ENCODE measurements at places on chromosomes 5 and 9.

- DNase-seq = no peak
Observed at GRCh38 chr9:97980918-97981845, 2.0 kb upstream of the ANP32B start.

GRCh38 chr9:21210311-21210710, 3.4 kb upstream of the IFNA10 start:
- no peak for DNase-seq

DNA sequence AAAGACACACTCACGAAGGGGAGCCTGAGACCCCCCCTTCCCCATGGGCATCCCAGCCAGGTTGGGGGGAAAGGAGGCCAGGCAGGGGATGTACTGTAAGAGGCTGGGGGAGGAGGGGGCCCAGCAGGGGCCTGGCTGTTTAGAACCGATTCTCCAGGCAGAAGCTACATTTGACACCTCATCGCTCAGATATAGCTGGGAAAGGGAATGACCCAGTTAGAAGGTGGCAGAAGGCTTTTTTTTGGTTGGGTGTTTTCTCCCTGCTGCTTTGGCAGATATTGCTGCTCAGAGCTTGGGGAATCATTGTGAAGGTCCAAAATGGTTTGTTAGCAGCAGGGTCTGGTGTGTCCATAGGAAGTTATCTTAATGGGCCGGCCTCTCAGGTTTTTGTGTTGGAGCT, 6.0 kb downstream of the CDX1 start:
- DNase-seq = no peak

- DNase-seq = no peak
Observed at GRCh38 chr5:132235340-132235739, 7.7 kb upstream of the P4HA2 start.

- DNase-seq = no peak
Observed at GRCh38 chr9:97617939-97618416, 15.2 kb downstream of the TSTD2 start.

GRCh38 chr5:78573318-78573717, 75.3 kb downstream of the LHFPL2 start:
- DNase-seq = no peak

- DNase-seq = no peak
Observed at GRCh38 chr5:95734906-95735305, 3.8 kb downstream of the RHOBTB3 start.

DNA sequence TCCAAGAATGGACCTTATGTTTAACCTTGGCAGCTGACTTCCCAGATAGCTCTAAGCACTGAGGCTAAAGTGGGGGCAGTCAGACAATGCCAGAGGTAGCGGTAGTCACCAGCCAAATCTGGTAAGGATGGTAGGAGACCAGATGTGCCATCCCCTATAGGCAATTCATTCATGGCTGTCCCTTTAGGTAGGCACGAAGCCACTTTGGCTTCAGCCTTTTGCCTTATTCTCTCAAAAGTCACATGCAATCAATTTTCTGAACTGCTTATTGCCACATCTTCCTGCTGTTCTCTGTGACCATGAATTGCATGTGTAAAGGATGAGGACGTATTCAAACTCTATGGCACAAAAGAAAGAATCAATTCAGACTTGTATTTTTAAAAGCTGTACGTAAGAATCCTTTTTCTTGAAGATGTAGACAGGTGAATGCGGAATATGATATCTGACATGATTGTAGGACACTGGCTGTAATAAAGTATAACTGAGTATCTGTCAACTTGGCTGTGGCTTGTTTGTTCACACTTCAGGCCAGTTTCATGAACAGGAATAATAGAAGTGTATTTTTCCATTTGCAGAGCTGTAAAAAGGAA, 611.7 kb downstream of the NR2F1-AS1 start:
- DNase-seq = no peak

GRCh38 chr9:107683566-107683965, 194.0 kb upstream of the KLF4 start:
- no peak for DNase-seq

DNA sequence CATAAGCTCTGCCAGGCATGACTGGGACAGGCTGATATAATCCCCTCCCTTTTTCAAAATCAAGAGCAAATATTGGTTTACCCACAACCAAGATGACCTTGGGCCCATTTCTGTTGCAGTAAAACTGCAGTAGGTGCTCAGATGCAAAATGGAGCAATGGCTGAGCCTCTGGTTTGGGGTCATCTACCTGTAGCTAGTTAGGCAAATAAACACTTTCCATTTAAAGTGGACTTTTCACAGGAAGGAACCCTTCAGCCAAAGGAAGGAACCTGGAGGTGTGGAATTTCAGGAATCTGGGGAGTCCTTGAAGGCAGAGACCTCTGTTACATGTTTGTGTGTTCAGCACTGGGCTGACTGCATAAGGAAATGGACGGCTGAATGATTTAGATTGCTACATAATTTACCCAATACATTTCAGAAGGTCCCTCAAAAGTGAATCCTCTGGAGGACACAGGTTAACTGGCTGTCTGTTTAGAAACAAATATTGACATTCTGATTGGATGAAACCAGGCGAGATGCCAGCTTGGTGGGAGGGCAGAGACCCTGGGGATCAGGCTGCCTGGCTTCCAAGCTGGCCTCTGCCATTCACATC, 170.1 kb upstream of the ZNF618 start:
- DNase-seq = no peak

DNA sequence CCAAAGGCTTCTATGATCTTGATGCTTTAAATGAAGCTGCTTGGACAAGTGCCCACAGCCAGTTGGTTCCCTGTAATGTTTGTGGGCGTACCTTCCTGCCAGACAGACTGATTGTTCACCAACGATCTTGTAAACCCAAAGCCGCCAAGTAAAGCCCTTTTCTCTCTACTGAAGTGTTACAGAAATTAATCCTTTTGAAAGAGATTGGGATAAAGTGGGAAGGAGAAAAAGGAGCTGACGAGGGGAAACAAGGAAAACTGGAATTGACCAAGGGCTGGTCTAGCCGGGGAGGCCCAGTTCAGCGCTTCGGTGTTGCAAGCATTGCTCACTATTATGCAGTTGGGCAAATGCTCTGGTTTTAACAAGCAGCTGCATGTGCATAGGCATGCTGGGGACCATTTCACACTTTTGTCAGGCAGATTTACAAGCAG, 53.2 kb downstream of the ZNF474 start:
- peak; percentile 19 for DNase-seq

DNA sequence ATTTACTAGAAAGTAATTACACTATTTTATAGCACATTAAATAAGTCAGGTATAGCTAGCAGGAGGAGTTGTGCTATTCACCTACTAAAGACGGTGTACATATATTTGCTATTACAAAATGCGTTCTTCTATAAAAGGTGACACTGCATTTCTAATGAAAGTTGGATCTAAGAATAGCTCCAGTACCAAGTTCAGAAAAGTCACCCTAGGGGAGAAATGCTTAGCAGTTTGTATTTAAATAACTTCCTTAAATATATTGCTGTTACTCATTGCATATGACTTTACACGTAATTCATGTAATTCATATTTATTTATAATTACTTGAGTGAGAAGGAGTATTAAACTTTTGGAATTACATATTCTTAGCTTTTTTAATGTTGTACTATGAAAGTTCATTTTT, 7.0 kb upstream of the SUB1 start:
- DNase-seq = no peak

- DNase-seq = no peak
Observed at GRCh38 chr9:126513159-126514036, 100.3 kb upstream of the LMX1B start.

DNA sequence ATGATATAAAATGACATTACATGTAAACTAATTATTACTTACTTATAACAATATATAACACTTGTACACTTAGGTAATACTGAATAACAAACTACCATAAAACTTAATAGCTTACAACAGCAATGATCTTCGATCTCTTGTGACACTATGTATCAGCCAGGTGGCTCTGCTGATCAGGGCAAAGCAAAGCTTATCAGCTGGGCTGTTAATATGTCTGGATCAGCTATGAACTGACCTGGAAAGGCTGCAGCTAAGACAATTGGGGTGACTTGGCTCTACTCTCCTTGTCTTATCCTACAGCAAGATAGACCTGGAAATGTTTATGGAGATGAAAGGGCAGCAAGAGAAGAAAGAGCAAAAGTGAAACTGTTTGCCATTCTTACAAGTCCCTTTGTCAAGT, 511.3 kb downstream of the TLR4 start:
- DNase-seq = no peak

GRCh38 chr5:80757290-80757689, 102.5 kb upstream of the DHFR start:
- DNase-seq = no peak

DNA sequence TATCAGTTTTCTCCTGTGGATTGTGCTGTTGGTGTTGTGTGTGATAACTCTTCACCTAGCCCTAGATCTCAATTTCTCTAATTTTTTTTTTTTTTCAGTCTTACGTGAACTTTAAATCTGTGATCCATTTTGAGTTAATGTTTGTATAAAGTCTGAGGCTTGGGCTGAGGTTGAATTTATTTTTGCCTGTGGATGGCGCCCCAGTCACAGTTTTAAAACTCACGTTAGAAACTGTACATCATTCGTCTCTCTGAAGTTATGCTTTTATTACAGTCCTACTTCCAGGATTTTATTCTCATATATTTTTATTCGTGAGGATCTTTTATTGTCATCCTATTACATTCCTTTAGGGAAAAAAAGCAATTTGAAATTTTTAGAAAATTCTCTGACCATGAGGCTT, 103.1 kb downstream of the EHMT1 start:
- no peak for DNase-seq

DNA sequence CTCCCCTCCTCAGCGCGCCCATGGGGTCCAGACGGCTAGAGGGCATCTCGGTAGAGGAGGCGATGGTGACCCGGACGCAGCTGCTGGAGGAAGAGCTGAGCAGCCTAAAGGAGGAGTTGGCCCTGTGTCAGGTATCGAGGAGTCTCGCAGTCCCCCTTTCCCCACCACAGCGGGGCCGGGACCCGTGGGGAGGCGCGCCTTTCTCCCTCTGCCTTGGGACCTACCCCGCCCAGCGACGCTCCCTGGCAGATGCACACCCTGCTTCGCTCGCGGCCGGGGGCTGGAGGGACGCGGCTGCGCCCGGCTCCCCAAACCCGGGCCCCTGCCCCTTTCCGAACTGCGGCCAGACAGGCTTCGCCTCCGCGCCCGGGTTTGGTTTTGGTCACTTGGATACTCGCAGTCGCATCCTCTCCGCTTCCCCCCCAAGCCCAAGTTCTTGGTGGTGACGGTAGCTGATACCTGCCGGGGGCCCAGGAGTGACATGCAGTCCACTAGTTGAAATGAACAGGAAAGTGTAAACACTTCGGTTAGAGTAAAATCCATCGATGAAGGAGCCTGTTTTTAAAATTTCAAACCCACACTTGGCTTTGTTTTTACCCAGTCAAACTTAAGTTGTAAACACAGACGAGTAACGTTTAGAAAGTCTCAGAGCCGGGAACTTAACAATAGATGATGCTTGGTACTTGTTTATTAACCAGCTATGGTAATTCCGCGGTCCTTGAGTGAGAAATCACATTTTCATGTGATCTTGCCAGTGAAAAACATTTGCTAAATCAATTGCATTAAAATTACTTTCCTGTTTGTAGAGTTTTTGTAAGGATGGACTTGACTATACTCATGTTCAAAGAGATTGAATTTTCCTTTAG, 688 bp downstream of the CNTLN start:
- DNase-seq = no peak

- no peak for DNase-seq
Observed at GRCh38 chr9:130232899-130233586, 32.5 kb upstream of the HMCN2 start.

- DNase-seq = no peak
Observed at GRCh38 chr5:89728134-89728533, 681.4 kb downstream of the CETN3 start.

GRCh38 chr9:124312290-124313265, 54.8 kb downstream of the NEK6 start:
- DNase-seq = no peak

DNA sequence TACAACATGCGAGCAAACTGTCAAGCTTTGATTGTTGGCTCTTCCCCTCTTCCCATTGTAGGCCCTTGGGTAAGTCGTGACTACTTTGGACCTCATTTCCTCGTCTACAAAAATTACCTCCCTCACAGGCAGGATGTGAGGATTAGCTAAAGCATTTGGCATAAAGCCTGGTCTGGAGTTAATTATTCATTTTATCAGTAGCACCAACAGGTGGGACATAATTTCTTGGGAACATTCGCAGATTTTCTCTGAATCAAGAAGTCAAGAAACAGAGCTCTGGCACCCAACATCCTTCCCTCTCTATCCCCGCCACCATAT, 39.9 kb upstream of the SEMA6A start:
- DNase-seq = no peak

- DNase-seq = no peak
Observed at GRCh38 chr9:128404560-128404959, 16.1 kb upstream of the CERCAM start.

GRCh38 chr9:95463148-95464060, 53.4 kb downstream of the PTCH1 start:
- no peak for DNase-seq

- no peak for DNase-seq
Observed at GRCh38 chr9:27528886-27529315, 713 bp downstream of the MOB3B start.

DNA sequence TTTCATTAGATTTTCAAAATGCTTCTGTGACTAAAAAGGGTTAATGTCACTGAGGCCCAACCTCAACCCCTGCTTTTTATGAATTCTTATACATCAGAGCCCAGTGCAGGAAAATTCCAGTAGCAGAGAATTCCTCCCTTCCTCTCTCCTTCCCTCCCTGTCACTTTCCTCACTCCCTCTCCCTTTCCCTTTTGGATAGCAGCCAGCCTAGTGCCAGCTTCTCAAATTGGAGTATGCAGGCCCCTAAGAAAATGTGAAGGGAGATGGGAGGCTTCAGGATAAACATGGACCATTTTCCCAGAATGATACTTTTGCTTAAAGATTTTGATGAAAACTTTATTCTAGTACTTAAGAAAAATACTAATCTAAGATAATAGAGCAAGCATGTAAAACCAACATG, 507.4 kb downstream of the KDM4C start:
- DNase-seq = no peak

DNA sequence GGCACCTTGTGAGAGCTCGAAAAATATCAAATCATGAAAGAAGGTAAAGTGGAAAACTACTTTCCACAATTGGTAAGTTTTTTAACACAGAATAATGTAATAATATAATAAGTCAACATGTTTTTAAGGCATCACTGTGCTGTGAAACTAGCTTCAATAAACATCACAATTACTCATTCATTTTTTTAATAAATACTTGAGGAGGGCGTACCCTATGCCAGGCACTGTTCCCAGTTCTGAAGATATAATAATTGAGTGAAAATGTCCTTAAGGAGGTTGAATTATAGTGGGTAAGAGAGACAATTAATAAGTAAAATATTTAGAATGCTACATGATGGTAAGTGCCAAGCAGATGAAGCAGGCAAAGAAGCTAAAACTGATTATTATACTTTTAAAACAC, 381.4 kb downstream of the ELAVL2 start:
- DNase-seq = no peak

DNA sequence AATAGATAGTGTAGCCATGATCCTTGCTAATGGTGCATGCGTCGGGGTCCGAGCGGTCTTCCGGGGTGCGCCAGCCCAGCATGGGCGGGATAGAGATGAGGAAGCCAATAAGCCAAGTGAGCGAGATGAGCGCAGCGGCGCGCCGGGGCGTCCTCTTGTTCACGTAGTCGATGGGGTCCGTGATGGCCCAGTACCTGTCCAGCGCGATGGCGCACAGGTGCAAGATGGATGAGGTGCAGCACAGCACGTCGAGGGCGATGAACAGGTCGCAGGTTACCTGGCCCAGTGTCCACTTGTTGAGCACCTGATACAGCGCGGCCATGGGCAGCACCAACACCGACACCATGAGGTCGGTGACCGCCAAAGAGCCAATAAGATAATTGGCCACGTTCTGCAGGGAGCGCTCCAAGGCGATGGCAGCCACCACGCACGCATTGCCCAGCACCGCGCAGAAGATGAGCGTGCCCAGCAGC, 1.1 kb downstream of the HTR1A start:
- no peak for DNase-seq

Data from thoracic aorta (tissue), 2 donors.